Epithelial cell of alveolus of lung (primary cell): ENCODE measurements at places on chromosomes 5 and 9. TPM values are rescaled to one million over a fixed set of nuclear protein-coding genes. Genes with fewer than 3 reads are reported as not detected.

Gene NKD2
- total RNA-seq, result 2.1 and 102 TPM in 2 replicates

Gene HTR4
- total RNA-seq, result not detected in 2 replicates

Gene SEMA6A
- 0.78 and 3.4 TPM in 2 replicates for total RNA-seq

Gene PRDM9
- total RNA-seq, result not detected in 2 replicates

Gene MARCOL
- total RNA-seq, result not detected in 2 replicates

Gene FOXD4L5
- total RNA-seq, result not detected in 2 replicates

Gene ANKRD20A1
- total RNA-seq, result 0.13 TPM in 1 of 2 replicates, not detected in the other

Gene CDO1
- total RNA-seq, result 7.1 and 13.0 TPM in 2 replicates
